ENCODE measurements at places on chromosomes 12 and 14. TPM values are rescaled to one million over a fixed set of nuclear protein-coding genes. Genes with fewer than 3 reads are reported as not detected.

GRCh38 chr12:112381406-112381882, 787 bp downstream of the HECTD4 start:
- no peak for DNase-seq

DNA sequence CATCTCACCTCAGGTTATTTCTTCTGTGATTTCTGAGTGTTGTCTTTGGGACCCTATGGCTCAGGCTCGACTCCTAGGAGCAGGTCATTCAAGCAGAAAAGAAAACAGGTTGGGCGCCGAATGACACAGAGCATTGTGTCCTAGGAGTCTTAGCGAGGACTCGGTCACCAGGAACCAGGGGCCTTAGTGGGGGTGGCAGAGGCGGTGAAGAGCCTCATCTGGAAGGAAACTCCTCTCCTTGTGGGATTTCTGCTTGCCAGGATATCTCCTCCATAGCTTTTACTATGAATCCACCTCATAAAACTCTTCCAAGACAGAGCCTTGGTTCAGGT, 630 bp downstream of the PLEKHH1 start:
- DNase-seq = no peak

GRCh38 chr12:50024805-50025186, 498 bp downstream of the RACGAP1 start:
- no peak for DNase-seq

The KCNJ8 gene
- total RNA-seq = 2.0 TPM

DNA sequence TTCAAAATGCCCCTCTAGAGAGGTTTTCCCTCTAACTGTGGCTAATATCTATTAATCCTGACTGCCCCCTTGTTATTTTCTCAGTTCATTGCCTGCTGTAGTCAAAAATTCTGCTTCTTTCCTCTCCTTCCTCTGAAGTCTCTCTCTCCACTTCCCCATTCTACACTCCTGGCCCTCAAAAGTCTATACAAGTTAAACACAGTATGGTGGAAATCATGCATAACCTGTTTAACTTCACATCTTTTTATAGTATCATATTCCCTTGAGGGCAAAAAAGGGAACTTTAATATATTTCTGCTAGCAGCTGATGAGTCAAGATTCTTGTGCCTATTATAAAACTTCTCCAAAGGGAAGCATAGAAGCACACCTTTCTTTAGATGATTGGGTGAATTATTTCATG, 16.7 kb downstream of the GRIP1 start:
- no peak for DNase-seq

GRCh38 chr14:93686268-93686667, 102.0 kb downstream of the PRIMA1 start:
- peak; percentile 4 for DNase-seq
